Stimulated activated CD4-positive, alpha-beta T cell treated with anti-CD3 and anti-CD28 coated beads, TNF-alpha, amount 100 ng/mL, for 4 hours (primary cell): ENCODE measurements at places on chromosomes 6 and 20.

GRCh38 chr6:43776115-43776798, 6.2 kb downstream of the VEGFA start:
- no peak for DNase-seq

DNA sequence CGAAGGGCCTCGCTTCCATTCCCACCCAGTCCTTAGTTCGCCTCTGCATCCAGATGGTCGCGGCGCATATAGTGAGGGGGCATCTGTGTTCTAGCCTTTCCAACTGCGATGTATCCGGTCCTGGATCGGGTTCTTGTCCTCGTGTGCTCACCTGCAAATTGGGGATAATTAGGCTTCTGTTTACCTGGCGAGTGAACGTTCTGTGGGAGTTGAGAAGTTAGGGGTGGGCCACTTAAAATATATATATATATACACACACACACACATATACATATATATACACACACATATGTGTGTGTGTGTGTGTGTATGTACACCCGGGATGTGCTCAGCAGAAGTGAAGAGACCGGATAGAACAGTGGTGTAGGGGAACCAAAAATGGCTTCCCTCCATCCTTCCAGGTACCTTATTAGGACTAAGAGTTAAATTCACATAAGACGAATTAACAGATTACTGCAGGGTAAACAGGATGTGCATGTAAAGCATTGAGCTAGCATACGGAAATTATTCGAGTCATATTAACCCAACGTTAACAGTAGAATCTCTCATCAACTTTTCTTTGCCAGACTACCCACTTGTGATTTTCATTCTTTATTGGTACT, 537 bp downstream of the CSTF1 start:
- DNase-seq = no peak

DNA sequence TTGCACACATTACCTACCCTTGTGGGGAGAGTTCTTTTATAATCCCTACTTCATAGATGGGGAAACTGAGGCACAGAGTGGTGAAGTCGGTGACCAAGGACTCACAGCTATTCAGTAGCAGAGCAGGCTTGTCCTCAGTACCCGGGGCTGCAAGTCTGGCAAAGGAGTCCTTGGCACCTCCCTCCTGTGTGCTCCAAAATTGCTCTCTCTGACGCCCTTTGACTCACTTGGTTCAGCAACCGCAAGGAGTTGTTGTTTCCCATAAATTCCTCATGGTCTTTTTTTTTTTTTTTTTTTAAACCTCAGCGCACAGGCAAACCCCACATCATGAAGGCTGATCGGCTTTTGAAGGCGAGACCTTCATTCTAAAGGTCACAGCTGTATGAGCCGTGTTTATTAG, 143.2 kb downstream of the CEBPB start:
- DNase-seq = no peak

DNA sequence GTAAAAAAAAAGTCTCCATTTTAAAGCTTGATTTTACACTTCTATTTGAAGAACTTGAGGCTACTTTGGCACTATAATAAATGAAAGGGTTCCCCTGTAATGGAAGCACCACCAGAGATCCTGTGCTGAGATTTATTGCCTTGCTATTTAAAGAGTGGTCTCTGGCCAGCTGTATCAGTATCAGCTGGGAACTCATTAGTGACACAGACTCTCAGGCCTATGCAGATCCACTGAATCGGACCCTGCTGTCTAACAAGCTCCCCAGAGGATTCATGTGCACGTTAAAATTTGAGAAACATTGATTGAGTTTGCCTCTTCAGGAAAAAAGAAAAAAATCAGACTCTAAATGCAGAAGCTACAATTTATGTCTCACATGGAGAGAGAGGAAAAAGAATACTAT, 299.9 kb upstream of the BMP2 start:
- DNase-seq = no peak

- no peak for DNase-seq
Observed at GRCh38 chr20:54577637-54578036, 102.2 kb downstream of the DOK5 start.

- DNase-seq = no peak
Observed at GRCh38 chr6:17483391-17484016, 90.1 kb downstream of the CAP2 start.

- DNase-seq = peak; percentile 29
Observed at GRCh38 chr6:165850434-165851019, 187.5 kb upstream of the PDE10A start.

DNA sequence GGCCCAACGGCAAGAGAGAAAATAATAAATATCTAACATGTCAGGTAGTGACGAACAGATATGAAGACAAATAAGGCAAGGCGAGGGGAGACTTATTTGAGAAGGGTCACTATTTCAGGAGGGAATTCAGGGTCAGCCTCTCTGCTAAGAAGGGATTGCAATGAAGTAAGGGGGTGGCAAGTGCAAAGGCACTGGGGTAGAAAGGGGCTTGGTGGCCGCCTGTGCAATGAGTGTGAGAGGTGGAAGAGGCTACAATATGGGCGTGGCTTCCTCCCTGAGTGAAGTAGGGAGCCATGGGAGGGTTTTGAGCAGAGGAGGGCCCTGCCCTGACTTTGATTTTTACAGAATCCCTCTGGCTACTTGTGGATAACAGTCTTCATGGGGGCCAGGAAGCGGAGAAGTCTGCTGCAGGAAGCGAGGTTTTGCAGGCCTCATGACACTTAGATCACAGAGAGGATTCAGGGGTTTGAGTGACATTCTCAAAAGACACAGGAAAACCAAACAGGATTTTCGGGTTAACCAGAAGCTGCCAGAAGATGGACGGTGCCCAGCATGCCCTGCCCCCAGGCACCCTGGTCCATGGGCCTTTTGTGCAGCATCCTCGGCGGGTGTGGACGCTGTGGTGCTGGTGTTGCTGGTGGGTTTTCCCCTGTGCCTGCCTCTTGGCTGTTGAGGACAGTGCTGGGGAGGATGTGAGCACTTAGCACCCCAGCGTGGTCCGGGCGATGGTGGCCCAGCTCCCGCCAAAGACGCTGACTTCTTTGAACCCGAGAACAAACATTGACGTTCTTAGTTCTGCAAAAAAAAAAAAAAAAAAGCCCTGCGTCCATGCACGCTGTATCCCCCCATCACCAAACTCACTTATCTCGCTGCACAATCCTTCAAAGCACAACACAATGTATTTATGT, 124.2 kb upstream of the PTPN1 start:
- DNase-seq = no peak

DNA sequence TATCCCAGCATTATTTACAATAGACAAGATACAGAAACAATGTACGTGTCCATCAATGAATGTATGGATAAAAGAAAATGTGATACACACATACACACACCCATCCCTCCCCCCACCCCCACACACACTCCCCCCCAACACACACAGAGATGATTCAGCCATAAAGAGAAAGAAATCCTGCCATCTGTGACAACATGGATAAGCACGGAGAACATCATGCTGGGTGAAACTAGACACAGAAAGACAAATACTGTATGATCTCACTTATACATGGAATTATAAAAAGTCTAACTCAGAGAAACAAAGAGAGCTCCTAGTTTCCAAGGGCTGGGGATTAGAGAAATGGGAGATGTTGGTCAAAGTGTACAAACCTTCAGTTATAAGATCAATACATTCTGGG, 104.8 kb upstream of the LY86 start:
- DNase-seq = no peak

- no peak for DNase-seq
Observed at GRCh38 chr6:52922161-52922560, 12.7 kb upstream of the GSTA3 start.

DNA sequence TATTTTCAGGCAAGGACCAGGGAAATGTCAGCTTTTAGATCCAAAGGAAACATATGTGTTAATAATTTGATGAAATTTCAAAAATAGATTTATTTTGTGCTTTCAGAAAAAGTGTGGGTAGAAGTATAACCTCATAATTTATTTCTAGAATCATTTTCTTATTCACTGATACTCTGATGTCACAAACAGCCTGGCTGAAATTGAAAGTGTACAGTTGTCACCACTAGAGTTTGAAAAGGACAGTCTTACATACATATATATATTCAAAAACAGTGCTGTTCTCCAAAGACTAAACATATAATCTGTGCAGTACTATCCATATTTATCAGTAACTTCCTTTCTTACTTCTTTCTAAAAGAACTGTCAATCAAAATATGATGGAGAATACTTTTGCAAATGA, 254.4 kb upstream of the KCNQ5 start:
- DNase-seq = no peak

GRCh38 chr20:1563598-1563997, 6.1 kb upstream of the SIRPD start:
- DNase-seq = no peak

DNA sequence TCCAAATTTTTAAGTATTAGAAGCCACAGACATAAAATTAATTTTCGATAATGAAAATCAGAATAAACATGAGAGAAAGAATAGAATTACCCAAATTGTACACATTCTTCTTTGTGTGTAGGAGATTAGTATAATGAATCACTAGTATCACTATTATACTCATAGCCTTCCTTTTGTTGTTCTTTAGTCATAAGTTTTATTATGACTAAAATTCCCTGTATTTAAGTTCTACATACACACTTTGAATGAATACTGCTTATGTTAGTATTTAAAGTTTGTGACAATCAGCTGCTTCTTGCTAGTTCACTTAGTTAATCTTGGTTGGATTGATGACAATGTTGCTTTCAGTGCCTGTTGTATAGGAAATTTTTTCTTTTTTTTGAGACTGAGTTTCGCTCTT, 72.7 kb downstream of the CCDC170 start:
- DNase-seq = no peak

DNA sequence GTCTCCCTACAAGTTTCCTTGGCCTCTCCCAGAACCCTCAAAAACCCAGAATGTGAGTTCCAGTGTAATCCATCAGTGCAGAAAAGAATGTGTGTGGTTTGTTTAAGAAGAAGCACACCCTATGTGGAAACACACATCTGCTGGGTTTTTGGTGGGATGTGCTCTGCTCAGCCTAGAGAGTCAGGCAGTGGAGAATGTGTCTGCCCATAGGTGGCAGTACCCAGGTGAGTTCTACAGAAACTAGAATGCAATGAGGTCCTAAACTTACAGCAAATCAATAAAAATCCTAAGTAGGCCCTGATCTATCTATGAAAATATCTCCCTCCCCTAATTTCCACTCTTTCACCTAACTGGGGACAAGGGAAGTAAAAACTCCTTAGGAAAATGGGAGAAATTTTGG, 437.3 kb downstream of the DHX35 start:
- DNase-seq = no peak

- no peak for DNase-seq
Observed at GRCh38 chr20:24518515-24518914, 49.1 kb downstream of the SYNDIG1 start.

DNA sequence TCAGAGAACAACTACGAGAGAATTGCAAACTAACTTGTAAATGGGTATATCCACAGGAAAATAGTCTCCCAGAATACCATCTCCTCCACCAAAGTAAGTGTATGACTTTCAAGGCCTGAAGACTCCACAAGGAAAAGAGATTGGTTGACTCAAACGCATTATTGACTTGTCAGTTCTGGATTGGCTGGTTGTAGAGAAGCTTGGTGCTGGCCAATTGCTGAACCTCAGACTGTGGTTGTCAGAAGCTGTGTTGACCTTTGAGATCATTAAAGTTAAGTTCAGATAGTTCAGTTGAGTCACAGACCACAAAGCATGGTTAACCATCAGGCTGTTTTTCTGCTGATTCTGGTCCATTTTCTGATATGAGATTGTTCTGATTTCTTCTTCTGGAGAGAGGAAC, 388.3 kb downstream of the BMP2 start:
- DNase-seq = no peak

DNA sequence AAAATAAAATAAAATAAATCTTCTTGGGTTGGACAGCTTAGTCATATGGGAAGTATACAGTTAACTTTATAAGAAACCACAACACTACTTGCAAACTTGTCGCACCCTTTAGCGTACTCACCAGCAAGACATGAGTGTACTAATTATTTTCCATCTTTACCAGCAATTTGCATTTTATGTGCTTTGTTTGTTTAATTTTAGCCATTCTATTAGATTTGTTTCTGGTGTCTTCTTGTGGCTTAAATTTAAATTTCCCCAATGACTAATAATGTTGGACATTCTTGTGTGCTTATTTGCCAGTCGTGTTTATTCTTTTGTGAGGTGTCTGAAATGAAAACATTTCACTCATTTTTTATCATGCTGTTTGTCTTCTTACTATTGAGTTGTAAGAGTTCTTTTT, 1172.2 kb upstream of the CITED2 start:
- no peak for DNase-seq

GRCh38 chr20:63449025-63449424, 23.4 kb downstream of the KCNQ2 start:
- no peak for DNase-seq

GRCh38 chr6:167491438-167492099, 166.7 kb downstream of the TTLL2 start:
- DNase-seq = no peak

- DNase-seq = no peak
Observed at GRCh38 chr6:15246217-15246665, 372 bp downstream of the JARID2 start.

DNA sequence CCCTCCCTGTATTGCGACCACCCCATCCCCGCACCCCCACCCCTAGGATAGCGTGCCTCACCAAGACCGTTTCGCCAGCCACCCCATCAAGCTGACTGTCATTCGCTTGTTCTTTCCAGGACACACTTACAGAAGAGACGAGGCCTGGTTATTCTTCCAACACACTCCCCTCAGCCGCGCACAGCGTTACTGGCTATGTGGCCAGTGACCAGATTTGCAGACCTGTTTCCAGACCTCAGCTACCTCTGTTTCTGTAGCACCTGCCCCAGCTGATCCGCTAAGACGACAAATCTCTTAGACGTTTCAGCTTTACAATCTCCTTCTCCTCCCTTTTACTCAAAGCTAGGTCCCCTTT, 26.1 kb downstream of the HLA-F start:
- DNase-seq = no peak

GRCh38 chr6:137000825-137001224, 43.9 kb downstream of the IL20RA start:
- DNase-seq = no peak

- no peak for DNase-seq
Observed at GRCh38 chr6:79781916-79782315, 150.8 kb downstream of the SH3BGRL2 start.

GRCh38 chr20:38735172-38735571, 10.9 kb downstream of the SLC32A1 start:
- DNase-seq = no peak

DNA sequence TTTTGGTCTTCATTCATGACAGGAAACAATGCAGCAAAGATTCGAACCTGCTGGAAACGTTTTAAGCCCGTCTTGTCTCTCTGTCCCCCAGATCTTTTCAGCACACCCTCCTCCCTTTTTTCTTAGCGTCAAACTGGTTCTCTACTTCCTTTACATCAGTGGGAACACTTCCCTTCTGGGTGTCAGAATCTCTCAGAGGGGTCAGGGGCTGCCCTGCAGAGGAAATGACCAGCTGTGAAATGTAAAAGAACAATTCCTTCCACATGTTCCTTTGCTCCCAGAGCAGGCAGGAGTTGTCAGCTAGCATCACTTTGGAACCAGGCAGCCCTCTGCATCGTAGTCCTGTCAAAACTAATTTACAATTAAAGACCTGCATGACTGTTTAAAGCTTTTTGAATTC, 619.0 kb downstream of the TFAP2A start:
- DNase-seq = no peak

DNA sequence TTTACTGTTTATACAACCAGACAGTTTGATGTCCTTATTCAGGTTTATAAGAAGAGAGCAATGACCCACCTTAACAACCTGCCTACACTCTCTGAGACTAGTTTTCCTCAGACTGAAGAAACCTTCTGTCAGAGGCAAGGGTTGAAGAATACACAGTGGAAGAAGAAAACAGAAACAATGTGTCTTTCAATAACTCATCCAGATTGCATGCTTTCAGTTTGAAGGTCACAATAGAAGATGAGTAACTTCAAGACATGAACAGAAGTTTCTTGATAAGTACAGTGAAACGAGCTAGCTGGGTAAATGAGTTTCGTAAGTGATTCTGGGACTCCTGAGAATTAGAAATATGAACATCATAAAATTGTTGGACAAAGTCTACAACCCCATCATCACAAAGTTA, 141.7 kb downstream of the STXBP5 start:
- no peak for DNase-seq
